ENCODE measurements at places on chromosomes 2 and 18.

GRCh38 chr2:219419331-219420197 is 1.4 kb downstream of the DES start:
- no peak for DNase-seq

DNA sequence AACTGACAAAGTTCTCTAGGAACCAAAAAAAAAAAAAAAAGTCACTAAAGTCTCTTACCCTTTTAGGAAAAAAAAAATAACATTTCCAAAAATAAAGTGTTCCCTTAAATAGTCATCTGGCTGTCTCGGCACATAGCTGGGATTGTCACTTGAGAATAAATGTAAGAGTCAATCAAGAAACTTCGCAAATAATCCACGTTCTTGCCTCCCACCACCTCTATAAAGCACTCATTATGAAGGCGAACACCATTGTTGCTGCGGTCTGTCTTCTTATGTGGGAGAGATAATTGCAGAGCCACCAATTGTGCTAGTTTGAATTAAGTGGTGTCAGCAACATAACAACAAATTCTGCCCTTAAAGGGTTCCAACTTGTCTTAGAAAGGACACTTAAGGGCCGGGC is 163.7 kb downstream of the FBXO15 start:
- DNase-seq = no peak

GRCh38 chr2:99786636-99787390 is 297.0 kb upstream of the REV1 start:
- DNase-seq = no peak

- DNase-seq = no peak
These were observed 129.8 kb upstream of the EPAS1 start for GRCh38 chr2:46167406-46167805.

GRCh38 chr2:8538931-8539621 is 142.8 kb upstream of the ID2 start:
- DNase-seq = no peak

DNA sequence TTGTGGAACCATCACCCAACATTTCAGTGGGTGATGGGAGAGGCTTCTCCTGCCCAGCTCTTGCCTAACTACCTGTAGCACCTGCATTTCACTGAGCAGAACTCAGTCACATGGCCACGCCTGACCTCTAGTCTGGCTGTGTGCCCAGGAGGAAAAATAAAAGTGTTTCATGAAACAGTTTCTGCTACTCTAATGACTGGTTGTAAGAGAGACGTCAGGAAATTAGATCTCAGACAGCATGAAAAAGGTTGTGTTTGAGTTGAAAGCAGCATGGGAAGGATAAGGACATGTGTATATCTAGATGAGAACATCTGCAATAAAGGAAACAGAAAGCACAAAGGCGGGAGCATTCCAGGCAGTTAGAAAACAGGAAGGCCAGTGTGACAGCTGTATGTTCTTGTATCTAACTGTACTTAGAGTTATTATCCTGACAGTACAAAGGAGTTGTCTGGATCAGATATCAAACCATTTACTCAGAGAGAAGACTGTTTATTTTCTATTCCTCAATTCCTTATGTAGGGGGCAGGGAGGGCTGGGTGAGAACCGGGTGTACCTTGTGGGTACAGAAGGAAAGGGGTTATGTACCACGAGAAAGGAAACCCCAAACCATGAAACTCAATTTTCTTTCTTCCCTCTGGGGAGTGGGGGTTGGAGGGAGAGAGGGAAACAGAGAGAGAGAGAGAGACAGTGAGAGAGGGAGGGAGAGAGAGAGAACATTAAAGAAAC is 307.4 kb upstream of the VWC2L start:
- DNase-seq = no peak

GRCh38 chr2:3302751-3303582 is 74.7 kb downstream of the EIPR1 start:
- DNase-seq = no peak

DNA sequence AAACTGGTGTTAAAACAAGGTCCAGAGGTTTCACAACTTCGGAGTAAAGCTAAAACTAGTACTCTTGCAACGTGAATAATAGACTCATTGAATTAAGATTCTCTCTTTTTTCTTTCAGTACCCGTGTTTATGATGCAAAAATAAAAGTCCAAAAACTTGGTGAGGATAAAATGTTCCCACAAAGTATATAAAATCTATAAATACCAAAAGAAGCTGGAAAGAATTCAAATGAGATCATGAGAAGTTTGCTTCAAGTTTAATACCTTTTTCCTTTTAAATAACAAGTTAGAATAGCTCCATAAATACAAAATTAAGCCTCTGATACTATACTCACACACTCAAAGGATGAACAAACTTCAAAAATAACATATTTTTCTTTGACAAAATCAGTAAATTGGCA is 34.0 kb downstream of the METTL4 start:
- no peak for DNase-seq

DNA sequence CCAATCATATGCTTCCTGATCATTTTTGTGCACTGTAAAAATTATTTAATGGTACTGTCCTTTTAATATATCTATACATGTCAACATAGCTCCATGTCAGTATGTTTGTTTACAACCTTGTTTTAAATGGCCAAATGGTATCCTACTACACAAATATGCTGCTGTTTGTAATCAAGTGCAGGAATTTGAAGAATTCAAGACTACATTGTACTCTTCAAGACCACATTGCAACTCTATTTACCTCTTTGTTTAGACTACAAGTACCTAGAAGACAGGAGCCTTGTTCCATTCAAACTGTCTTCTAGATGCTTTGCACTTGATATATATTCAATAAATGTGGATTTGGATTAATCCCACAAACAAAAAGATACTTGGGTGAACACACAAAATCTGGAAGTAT is 41.7 kb downstream of the CNTNAP5 start:
- DNase-seq = no peak

DNA sequence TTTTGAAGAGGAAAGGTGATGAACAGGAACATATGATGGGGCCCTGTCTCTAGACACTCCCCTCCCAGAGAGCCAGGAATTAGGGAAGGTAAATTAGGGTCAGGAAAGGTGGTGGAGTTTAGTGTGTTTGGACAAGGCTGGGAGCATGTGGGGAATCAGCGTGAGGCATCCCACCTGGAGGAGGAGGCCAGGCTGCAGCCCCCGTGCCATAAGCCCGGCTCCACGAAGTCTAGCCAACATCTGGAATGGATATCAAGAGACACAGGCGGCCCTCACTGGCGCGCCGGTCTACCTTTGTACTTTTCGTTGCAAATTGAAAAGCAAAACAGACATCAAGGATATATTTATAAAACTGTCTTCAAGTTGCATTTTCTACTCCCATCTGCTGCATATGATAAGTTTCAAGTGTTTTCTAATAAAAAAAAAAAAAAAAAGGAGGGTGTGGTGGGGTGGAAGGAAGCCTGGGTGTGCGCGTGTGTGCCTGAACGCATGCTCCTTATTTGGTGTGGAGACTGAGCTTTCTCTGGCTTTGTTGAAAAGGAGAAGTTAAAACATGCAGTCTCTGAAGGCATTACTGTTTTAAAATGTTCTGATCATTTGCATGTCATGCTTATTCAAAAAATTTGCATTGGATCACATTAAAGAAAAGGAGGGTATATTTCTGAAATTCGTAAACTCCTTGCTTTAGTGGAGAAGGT is 546.7 kb upstream of the ID2 start:
- no peak for DNase-seq

DNA sequence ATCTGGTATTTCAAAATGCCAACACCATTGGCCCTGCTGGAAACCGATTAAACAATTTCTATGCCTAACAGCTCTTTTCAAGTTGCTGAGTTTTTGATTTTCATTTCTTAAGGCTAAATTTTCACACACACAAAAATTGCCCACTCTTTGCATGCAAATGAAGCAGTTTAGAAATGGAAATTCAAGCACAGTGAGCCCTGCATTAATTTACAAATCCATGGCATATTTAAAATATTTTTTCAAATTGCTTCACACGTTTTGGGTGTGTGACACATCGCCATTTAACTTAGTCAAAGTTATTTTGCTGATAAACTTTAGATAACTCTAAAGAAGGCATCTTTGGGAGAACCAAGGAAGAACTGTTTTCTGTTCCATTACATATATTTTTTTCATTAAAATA is 184.8 kb downstream of the TXNL1 start:
- DNase-seq = no peak

- DNase-seq = no peak
These were observed 29.3 kb upstream of the LRRTM1 start for GRCh38 chr2:80333886-80334285.

DNA sequence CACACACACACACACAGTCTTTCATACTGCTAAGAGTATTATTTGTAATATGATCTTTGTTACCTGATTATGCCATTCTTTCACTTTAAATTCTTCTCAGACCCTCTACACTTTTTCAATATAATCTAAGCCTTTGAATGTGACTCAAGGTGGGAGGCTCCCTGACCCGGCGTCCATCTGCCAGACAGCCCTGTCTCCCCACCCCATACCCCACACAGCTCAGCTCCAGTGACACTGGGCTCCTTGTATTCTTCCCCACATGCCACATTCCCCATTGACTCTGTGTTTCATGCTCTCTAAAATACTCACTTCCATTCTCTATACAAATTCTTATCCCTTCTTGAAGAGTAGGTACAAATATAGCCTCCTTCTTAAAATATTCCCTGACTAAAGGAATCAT is 442.2 kb downstream of the TGIF1 start:
- DNase-seq = no peak

GRCh38 chr2:150695451-150696135 is 208.1 kb upstream of the RND3 start:
- DNase-seq = no peak

DNA sequence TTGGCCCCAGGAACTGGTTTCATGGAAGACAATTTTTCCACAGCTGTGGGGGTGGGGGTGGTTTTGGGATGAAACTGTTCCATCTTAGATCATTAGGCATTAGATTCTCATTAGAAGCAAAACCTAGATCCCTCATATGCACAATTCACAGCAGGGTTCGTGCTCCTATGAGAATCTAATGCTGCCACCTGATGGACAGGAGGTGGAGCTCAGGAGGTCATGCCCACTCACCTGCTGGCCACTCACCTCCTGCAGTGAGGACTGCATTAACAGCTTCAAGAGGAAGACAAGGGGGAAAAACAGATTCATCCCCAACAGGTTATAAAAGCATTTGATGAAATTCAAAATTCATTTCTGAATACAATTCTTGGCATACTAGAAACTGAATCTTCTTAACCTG is 38.5 kb downstream of the THAP4 start:
- no peak for DNase-seq

- DNase-seq = no peak
These were observed 3.7 kb upstream of the LRRFIP1 start for GRCh38 chr2:237623428-237624403.

DNA sequence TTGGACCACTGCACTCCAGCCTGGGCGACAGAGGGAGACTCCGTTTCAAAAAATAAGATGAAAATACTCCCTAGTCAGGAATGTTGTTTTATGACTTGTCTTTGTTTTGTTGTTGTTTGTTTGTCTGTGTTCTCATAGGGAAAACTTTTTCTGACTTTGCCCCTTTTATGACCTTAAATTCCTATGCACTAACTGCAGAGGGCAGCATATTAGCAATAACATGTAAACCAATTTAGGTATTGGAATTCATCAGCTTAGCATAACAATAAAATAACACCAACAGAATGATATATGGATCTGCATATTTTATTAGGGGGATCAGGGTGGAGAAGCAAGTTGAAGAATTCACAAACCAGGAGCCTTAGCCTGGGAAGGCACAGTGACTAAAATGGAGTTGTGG is 631.5 kb downstream of the SUCLG1 start:
- DNase-seq = no peak

GRCh38 chr2:184780944-184781343 is 182.6 kb downstream of the ZNF804A start:
- DNase-seq = no peak

GRCh38 chr2:90207454-90208058 is 1516.1 kb downstream of the RPIA start:
- no peak for DNase-seq

DNA sequence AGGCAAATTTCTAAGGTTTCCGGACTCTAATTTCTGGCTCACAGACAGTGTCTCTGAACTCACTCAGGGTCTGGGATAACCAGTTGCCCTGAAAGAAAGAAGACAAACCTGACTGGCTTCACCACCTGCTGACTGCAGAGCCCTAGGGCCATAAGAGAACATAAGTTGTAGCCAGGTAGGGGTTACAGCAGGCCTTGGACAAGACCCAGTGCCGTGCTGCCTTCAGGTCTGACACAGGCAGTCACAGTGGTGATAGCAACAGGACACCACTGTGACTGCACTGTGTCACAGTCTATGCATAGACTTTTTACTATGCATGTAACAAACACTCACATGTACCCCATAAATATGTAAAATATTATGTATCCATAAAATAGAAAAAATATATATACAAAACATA is 508.5 kb downstream of the PID1 start:
- no peak for DNase-seq

- DNase-seq = no peak
These were observed 215.7 kb downstream of the MCFD2 start for GRCh38 chr2:46699934-46700256.

DNA sequence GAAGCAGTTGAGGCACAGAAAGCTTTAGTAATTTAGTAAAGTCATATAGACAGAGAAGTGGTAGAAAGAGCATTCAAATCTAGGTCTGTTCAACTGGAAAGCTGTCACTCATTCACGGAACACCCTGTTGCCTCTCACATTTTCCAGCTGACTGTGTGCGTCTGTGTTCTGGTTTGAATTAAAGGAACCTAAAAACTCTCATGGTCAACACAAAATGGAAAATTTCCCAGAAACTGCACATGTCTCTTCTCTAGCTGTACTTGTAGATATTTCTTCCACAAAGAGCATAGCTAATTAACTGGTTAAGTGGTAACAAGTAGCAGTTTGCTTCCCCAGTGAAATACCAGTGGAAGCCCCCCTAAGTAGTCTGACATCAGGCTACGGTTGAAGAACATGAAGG is 390.8 kb downstream of the TGIF1 start:
- no peak for DNase-seq

- no peak for DNase-seq
These were observed 34.9 kb upstream of the CYP26B1 start for GRCh38 chr2:72182547-72182946.

- no peak for DNase-seq
These were observed 64.9 kb downstream of the PPP1R1C start for GRCh38 chr2:182050333-182051135.

- DNase-seq = no peak
These were observed 54.1 kb downstream of the EIPR1 start for GRCh38 chr2:3323360-3324035.

DNA sequence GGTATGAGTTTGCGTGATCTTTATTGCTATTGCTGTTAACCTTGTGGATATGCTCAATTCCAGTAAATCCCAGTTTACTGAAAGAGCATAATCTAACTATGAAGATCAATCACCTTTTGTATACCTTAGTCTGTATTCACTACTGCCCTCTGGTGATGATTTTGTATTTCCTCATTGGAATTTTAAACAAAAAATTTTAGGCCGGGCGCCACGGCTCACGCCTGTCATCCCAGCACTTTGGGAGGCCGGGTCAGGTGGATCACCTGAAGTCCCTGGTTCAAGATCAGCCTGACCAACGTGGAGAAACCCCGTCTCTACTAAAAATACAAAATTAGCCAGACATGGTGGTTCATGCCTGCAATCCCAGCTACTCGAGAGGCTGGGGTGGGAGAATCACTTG is 5.1 kb downstream of the COMMD1 start:
- no peak for DNase-seq
